ENCODE measurements at places on chromosomes 2 and 18. TPM values are rescaled to one million over a fixed set of nuclear protein-coding genes. Genes with fewer than 3 reads are reported as not detected.
A peak's percentile ranks its signal among the peaks of the same experiment; 100 is the strongest.

- DNase-seq: peak; percentile 19
- H3K4me3 ChIP-seq: no peak overlapping the region
- H3K27ac ChIP-seq: no peak overlapping the region
- peaks cover 11% of the 10 kb centered on the region for H3K4me1 ChIP-seq
- H3K27me3 ChIP-seq: no peaks in the 10 kb centered on the region
- H3K36me3 ChIP-seq: no peaks in the 10 kb centered on the region
Measured at GRCh38 chr2:7672027-7672684, 754.9 kb downstream of the RNF144A start.

DNA sequence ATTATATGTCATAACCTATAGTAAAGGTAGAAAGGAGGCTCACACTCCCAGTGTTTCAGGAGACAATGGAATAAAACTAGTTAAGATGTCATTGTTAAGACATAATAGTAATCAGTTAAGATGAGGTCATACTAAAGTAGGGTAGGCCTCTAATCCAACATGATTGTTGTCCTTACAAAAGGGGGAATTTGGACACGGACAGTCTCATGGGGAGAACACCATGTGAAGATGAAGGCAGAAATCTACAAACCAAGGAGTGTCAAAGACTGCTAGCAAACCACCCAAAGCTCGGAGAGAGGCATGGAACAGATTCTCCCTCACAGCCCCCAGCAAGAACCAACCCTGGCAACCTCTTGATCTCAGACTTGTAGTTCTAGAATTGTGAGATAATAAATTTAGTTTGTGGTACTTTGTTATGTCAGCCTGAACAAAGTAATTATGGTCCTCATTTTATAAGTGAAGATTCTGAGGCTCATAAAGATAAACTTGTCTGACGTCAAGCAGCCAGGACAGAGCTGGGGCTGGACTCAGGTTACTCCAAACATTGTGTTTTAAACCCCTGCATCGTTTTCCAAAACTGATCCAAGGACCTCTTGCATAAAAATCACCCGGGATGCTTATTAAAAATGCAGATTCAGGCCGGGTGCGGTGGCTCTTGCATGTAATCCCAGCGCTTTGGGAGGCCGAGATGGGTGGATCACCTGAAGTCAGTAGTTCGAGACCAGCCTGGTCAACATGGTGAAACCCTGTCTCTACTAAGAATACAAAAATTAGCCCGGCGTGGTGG is 47.8 kb downstream of the CCDC195 start:
- no peaks in the 10 kb centered on the region for H3K27me3 ChIP-seq
- no peak for DNase-seq
- H3K4me1 ChIP-seq: no peaks in the 10 kb centered on the region

- no peaks in the 10 kb centered on the region for H3K4me1 ChIP-seq
- H3K36me3 ChIP-seq: no peaks in the 10 kb centered on the region
- H3K27ac ChIP-seq: no peak overlapping the region
Measured at GRCh38 chr2:8597094-8597493, 84.8 kb upstream of the ID2 start.

GRCh38 chr2:36677386-36677785 is 19.1 kb upstream of the VIT start:
- no peak overlapping the region for H3K4me3 ChIP-seq
- H3K27me3 ChIP-seq: no peaks in the 10 kb centered on the region
- no peaks in the 10 kb centered on the region for H3K36me3 ChIP-seq
- H3K27ac ChIP-seq: no peak overlapping the region
- no peaks in the 10 kb centered on the region for H3K4me1 ChIP-seq

- no peak overlapping the region for H3K4me3 ChIP-seq
- no peaks in the 10 kb centered on the region for H3K27me3 ChIP-seq
- H3K36me3 ChIP-seq: no peaks in the 10 kb centered on the region
- H3K27ac ChIP-seq: no peak overlapping the region
Measured at GRCh38 chr2:63741884-63742579, 99.7 kb upstream of the UGP2 start.

GRCh38 chr2:148430101-148430500 is 214.4 kb upstream of the EPC2 start:
- H3K27me3 ChIP-seq: no peaks in the 10 kb centered on the region
- no peak overlapping the region for H3K4me3 ChIP-seq
- no peaks in the 10 kb centered on the region for H3K36me3 ChIP-seq
- H3K4me1 ChIP-seq: no peaks in the 10 kb centered on the region
- no peak overlapping the region for H3K27ac ChIP-seq

DNA sequence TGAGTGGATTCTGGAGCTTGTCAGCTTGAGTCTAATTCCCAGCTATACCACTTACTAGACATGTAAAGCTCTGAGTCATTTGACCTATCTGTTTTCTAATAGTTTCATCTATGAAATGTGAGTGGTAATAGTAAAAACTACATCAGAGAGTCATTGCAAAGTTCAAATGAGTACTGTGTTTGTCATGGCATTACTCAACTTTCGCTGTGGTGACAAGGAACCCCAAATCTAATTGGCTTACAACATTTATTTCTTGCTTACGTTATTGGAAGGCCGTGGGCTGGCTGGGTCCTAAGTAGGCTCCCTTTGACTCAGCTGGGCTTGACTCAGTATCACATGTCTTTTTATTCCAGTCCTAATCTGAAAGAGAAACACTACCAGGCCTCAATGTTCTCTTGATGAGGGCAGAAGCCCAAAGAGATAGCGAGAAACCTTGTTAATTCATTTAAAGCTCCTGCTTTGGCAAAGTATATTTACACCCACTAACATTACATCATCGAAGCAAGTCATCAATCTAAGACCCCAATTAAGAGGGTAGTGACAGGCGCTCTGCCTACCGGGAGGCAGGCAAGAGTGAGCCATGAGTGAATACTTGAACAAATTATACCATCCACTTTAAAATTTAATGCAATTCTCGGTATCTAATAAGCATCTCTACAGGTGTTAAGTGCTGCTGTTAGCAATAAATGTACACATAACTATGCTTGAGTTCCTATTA is 431.8 kb upstream of the SPHKAP start:
- no peak overlapping the region for H3K27ac ChIP-seq
- no peak for DNase-seq
- H3K36me3 ChIP-seq: no peaks in the 10 kb centered on the region
- H3K4me1 ChIP-seq: no peaks in the 10 kb centered on the region
- H3K4me3 ChIP-seq: no peak overlapping the region

DNA sequence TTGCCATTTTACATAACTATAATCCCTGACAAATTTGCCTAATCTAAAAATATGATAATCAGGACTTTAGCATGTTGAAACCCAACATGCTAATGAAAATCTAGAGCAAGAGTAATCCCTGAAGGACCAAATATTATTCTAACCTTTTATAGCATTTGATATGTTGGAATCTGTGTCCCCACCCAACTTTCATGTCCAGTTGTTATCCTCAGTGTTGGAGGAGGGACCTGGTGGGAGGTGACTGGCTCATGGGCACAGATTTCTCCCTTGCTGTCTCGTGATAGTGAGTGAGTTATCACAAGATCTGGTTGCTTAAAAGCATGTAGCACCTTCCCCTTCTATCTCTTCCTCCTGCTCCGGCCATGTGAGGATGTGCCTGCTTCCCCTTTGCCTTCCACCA is 59.8 kb downstream of the SH3YL1 start:
- H3K4me1 ChIP-seq: no peaks in the 10 kb centered on the region
- peaks cover 12% of the 10 kb centered on the region for H3K27me3 ChIP-seq
- H3K27ac ChIP-seq: no peak overlapping the region
- no peak for DNase-seq
- no peaks in the 10 kb centered on the region for H3K36me3 ChIP-seq

- no peaks in the 10 kb centered on the region for H3K4me1 ChIP-seq
- H3K36me3 ChIP-seq: no peaks in the 10 kb centered on the region
- H3K27me3 ChIP-seq: no peaks in the 10 kb centered on the region
- DNase-seq: no peak
- H3K27ac ChIP-seq: no peak overlapping the region
- no peak overlapping the region for H3K4me3 ChIP-seq
Measured at GRCh38 chr2:157428500-157429175, 15.3 kb downstream of the CYTIP start.

DNA sequence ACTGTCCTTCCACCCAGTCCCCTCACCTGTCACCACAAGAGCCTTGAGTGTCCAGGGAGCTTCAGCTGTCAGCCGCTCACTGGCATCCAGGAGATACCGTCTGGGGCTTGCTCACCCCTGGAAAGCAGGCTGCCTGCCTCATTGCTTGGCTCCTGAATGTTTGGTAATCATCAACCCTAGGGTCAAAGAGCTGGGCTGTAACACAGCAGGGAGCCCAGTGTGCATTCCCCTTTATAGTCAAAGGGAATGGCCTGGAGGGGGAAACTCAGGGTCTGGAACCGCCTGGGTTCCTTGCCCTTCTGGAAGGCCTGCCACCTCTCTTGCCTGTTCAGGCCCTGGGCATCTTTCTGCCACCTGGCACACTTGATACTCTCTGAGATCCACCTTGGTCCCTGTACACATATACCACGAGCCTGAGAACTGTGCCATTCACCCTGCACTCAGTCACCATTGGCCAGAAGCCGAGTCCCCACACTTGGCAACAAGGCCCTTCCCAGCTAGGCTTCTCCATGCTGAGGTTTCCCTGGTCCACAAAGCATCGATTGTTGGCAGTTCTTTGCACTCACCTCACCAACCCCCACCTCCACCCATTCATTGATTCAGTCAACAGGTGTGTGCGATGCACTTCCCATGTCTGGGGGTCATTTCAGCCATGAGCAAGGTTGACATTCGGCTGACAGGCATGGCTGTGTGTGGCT is 35.0 kb downstream of the TPRKB start:
- no peaks in the 10 kb centered on the region for H3K27me3 ChIP-seq
- no peak overlapping the region for H3K27ac ChIP-seq
- H3K4me3 ChIP-seq: no peak overlapping the region
- H3K36me3 ChIP-seq: no peaks in the 10 kb centered on the region
- no peaks in the 10 kb centered on the region for H3K4me1 ChIP-seq

- no peaks in the 10 kb centered on the region for H3K4me1 ChIP-seq
- H3K27ac ChIP-seq: no peak overlapping the region
- no peak for DNase-seq
Measured at GRCh38 chr2:29372185-29372584, 257.0 kb downstream of the CLIP4 start.

- no peak overlapping the region for H3K27ac ChIP-seq
- H3K36me3 ChIP-seq: no peaks in the 10 kb centered on the region
- H3K4me3 ChIP-seq: no peak overlapping the region
- H3K4me1 ChIP-seq: no peaks in the 10 kb centered on the region
- no peak for DNase-seq
Measured at GRCh38 chr2:139064159-139064558, 284.0 kb upstream of the NXPH2 start.

DNA sequence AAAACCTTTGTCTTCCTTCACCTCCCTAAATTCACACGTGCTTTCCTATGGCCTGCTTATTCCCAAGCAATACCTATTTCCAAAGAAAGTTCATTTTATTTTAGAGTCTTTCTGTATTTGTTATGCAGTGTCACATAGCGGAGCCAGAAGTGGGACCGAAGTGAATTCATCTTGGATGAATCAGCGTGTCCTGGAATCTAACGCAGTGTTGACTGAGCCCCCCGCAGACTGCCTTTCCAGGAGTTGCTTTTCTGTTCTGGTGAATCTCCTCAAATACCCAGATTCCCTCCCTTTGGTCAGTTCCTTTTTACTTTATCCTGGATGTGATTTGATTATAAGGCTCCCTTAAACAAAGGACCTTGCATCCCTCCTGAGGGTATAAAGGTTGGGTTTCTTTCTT is 10.8 kb downstream of the ALPP start:
- H3K36me3 ChIP-seq: no peaks in the 10 kb centered on the region
- H3K4me1 ChIP-seq: peaks cover 3% of the 10 kb centered on the region
- peaks cover 91% of the 10 kb centered on the region for H3K27me3 ChIP-seq
- no peak for DNase-seq
- no peak overlapping the region for H3K4me3 ChIP-seq
- no peak overlapping the region for H3K27ac ChIP-seq

GRCh38 chr18:3710712-3711301 is 260.8 kb downstream of the TGIF1 start:
- H3K27ac ChIP-seq: no peak overlapping the region
- DNase-seq: no peak
- H3K36me3 ChIP-seq: no peaks in the 10 kb centered on the region
- H3K4me3 ChIP-seq: no peak overlapping the region

DNA sequence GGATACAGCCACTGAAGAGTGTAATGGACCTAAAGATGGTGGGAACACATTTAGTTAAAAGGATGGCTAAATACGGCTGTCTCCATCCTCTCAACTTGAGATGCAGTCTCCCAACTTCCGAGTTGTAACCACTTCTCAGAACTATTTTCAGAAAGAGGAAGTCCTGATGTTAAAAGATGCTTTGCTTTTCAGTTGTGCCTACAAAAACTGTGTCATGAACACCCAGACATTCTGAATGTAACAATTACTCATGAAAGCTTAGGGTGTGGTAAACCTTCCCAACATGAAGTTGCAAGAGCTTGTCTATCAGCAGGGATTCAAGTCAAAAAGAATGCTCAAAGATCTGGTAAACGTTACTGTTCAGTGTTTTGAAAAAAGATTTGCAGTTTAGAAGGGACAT is 147.9 kb downstream of the DOCK10 start:
- no peaks in the 10 kb centered on the region for H3K27me3 ChIP-seq
- no peak overlapping the region for H3K27ac ChIP-seq
- H3K4me3 ChIP-seq: no peak overlapping the region
- H3K4me1 ChIP-seq: no peaks in the 10 kb centered on the region

MYO1B gene
- 11.8 TPM for total RNA-seq

CCDC74B gene
- 0.25 TPM for total RNA-seq
